Stimulated activated CD8-positive, alpha-beta memory T cell treated with anti-CD3 and anti-CD28 coated beads, Interleukin-15, amount 100 ng/mL, for 4 hours (primary cell): ENCODE measurements at places on chromosomes 2 and 18.

DNA sequence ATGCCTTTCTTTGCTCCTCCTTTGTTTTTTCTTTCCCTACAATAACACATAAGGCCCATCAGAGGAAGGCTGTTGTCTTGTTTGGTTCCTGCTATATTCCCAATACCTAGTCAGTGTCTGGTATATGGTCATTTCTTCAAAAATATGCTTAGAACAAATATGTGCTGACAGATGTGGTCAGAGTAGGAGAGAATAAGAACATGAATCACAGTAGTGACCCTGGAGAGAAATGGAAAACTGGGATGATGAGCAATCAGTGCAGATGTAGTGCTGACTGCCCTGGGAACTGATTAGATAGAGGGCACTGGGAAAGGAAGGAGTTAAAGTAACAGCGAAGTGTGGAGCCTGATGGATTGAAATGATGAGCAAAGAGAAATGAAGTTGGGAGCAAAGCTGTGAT lies 189.4 kb upstream of the LHCGR start:
- DNase-seq: no peak

DNA sequence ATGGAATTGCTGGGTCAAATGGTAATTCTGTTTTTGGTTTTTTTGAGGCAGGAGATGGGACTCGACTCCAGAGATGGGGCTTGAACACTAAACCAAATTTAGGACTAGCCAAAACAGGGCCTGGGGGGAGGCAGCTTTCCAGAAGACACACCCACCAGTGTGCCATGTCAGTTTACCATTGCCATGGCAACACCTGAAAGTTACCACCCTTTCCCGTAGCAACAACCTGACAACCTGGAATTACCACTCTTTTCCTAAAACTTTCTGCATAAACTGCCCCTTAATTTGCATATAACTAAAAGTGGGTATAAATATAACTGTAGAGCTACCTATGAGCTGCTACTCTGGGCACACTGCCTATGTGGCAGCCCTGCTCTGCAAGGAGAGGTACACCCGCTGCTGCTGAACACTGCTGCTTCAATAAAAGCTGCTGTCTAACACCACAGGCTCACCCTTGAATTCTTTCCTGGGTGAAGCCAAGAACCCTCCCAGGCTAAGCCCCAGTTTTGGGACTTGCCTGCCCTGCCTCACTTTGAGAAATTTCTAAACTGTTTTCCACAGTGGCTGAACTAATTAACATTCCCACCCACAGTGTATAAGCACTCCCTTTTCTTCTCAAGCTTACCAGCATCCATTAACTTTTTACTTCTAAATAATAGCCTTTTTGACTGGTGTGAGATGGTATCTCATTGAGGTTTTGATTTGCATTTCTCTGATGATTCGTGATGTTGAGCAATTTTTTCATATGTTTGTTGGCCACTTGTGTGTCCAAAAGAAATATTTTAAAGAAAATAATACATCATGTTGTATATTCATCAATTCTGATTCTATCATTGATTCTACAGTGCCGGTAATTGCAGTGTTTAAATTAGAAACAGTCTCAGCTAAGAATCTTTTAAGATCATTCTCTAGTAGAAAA lies 10.6 kb downstream of the CDK15 start:
- no peak for DNase-seq

- no peak for DNase-seq
These were observed 18.4 kb downstream of the ZC3H6 start for GRCh38 chr2:112293636-112294401.

GRCh38 chr18:55811925-55812324 lies 223.9 kb upstream of the TCF4 start:
- DNase-seq: no peak

GRCh38 chr18:5475267-5475666 lies 68.5 kb downstream of the EPB41L3 start:
- DNase-seq: no peak

DNA sequence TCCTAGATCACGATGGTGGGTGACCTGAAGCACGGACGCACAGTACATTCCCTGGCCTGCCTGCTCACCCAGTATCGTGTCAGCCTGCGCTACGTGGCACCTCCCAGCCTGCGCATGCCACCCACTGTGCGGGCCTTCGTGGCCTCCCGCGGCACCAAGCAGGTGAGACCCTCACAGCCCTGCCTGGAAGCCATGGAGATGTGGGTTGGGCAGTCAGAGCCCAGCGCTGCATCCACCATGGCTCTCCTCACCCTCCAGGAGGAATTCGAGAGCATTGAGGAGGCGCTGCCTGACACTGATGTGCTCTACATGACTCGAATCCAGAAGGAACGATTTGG lies 20.3 kb downstream of the SLC30A3 start:
- DNase-seq: no peak

GRCh38 chr2:227462462-227462951 lies 9.4 kb upstream of the AGFG1 start:
- no peak for DNase-seq

GRCh38 chr2:134314202-134314601 lies 60.3 kb downstream of the MGAT5 start:
- DNase-seq: no peak

GRCh38 chr2:67561457-67561965 lies 164.4 kb downstream of the ETAA1 start:
- DNase-seq: no peak

- DNase-seq: no peak
These were observed 2.4 kb upstream of the MSGN1 start for GRCh38 chr2:17813742-17814473.

DNA sequence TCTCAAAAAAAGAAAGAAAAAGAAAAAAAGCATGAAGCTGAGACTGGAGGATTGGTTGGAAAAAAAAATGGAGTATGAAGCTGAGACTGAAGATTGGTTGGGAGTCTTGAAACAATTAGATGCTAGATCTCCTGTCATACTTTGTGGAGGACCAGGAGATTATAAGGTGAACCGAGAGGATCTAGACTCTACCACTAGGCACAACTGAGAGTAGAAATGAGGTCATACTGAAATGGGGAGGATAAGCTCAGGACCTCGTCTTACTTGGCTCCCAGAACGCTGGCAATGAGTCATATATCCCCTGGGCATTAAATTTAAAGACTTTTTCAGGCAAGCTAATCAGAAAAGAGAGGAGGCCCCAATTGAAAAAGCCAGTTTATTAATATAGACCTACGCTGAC lies 3.3 kb upstream of the ORC2 start:
- no peak for DNase-seq

DNA sequence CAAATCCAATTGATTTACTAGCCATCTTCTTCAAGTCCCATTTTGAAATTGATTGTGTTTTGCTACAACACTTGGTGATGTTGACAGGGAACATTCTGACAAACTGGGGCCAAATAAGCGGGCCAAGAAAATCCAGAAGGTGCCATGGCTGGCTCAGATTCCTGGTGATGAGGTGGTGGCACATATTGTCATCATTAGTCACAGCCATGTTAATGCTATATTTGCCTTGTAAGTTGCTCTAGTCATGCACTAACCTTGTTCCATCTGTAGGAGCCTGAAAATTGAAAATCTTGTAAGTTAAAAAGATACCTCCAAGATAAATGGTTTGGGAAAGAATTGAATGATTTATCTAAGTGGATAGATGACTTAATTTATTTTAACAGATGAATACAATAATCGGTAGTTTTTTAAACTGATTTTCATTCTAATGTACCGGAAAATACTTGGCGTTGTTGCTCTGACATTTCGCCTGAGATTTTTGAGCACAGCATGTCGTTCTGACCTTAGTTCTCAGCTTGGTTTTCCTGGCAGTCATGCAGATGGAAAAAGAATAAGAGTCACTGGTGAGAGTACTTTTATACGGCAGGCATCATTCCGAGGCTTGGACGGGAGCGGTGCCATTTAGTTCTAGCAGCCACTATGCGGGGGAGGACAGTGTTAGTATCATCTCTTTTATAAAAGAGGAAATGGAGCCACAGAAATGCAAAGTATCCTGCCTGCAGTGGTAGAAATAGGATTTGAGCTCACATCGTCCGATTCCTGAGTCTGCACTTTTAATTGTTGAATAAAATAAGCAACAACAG lies 133.9 kb downstream of the ZNF532 start:
- DNase-seq: no peak
